ENCODE measurements at places on chromosomes 7 and 10. TPM values are rescaled to one million over a fixed set of nuclear protein-coding genes. Genes with fewer than 3 reads are reported as not detected.
A peak's percentile ranks its signal among the peaks of the same experiment; 100 is the strongest.

DNA sequence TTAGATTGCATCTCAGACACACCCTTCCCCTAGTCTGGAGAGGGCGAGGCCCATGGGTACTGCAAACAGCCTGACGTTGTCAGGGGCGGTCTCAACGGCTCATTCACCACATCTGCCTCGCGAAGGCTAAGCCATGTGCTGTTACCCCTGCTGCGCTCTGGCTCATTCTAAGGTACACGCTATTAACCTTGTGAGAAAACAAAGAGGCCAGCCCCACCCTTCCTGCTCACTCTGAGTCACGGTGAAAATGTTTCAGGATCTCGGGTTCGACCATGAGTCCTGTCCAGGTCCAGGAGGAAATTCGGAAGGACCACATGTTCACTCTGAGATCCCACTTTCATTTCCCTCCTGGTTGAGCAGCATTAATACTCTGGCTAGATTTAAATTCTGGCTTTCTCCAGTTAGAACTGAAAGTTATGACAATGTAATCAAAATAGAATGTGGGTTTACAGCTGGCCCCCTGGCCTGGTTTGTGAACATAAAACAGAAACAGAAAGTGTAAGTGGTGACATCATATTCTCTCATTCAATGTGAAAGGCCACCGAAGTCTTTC, 55.2 kb downstream of the EGFR start:
- H3K36me3 ChIP-seq: no peaks in the 10 kb centered on the region
- peak overlapping the region; percentile 88 for H3K27ac ChIP-seq
- no peak for DNase-seq
- H3K4me1 ChIP-seq: peaks cover 62% of the 10 kb centered on the region

DNA sequence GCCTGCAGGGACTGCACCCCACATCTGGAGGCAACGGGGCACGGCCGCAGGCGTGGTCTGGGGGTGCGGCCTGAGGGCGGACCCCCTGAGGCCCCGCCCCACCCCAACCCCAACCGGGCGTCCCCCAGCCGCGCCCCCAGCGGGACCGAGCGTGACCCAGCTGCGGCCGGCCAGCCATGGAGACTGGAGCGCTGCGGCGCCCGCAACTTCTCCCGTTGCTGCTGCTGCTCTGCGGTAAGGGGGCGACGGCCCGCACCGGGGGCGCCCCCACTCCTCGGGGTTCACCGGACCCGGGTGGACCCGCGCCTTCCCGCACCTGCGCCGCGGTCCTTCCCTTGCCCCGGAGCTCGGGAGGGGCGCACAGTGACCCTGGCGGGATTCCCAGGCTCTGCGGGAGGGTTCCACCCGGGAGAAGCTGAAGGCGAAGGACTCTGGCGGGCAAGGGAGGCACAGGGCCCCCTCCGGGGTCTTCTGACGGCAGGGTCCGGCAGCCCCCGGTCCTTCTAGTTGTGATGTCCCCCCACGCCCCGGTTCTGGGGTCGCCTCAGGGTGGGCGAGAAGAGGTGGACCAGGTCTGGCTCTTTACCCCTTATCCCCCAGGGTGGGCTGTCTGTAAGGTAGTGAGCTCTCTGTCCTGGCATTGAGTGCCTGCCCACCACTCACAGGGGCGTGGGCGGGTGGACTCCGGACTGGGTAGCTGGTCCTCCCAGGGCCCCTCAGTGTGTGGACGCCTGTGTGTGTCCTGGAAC, at the start of gene RAMP3:
Gene RAMP3 (plus strand): TSS at position 139 of the 749 bp plus-strand sequence. CDS start 38 bp downstream, at position 177.
- no peaks in the 10 kb centered on the region for H3K4me1 ChIP-seq
- peaks cover 60% of the 10 kb centered on the region for H3K27me3 ChIP-seq
- H3K36me3 ChIP-seq: no peaks in the 10 kb centered on the region
- no peak within 1 kb of the TSS for H3K27ac ChIP-seq
- no peak for DNase-seq

DNA sequence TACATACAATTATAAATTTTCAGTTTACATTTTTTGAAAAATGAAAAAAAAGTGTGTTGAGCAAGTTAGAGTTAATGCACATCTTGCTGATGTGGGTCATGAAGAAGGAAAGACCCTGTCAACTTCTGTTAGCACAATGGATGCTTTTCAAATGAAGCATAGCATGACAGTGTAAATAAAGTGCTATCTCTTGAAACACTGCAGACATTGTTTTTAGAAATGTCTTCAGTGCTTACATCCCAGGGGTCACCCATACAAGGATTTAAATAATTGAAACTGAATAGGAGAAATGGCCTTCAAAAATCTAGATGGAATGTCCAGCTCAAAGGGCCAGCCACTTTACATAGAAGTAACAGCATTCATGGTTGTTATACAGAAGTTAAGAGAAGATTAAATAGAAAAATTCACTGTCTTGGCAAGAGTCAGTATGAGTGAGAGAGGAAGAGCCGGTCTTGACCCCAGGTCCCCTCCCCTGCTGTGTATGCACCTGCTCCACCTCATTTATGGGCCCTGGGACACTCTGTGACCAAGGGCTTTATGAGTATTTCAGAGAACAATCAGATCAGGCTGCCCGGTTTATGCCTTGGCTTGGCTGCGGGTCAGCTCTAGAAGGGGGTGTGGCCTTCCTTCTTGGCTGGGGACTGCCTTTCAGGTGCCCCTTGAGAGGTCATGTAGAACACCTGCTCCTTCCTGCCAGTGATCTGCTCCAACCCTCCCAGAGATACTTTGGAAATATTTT, 237.7 kb upstream of the TMEM72 start:
- DNase-seq: no peak
- peaks cover 12% of the 10 kb centered on the region for H3K27me3 ChIP-seq
- no peaks in the 10 kb centered on the region for H3K36me3 ChIP-seq
- no peak overlapping the region for H3K27ac ChIP-seq

DNA sequence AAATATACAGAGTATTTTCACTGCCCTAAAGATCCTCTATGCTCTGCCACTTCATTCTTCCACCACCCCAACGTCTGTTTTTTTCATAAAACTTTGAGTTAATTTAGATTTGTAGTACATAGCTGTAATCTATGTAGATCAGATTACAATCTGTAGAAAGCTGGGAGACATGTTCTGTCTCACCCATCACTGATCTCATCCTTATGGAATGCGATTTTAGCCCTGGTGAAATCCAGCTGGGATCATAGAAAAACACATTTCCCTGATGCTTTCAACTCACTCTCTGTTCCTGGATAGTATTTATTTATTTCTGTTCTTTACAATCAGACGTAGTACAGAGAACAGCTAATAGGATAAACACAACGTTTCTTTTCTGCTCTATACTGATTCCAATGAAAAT, 521.0 kb downstream of the KIF20B start:
- no peaks in the 10 kb centered on the region for H3K27me3 ChIP-seq
- no peak overlapping the region for H3K4me3 ChIP-seq
- no peak for DNase-seq
- H3K4me1 ChIP-seq: no peaks in the 10 kb centered on the region
- H3K36me3 ChIP-seq: no peaks in the 10 kb centered on the region
- H3K27ac ChIP-seq: no peak overlapping the region

- H3K27me3 ChIP-seq: no peaks in the 10 kb centered on the region
- no peaks in the 10 kb centered on the region for H3K36me3 ChIP-seq
- peaks cover 3% of the 10 kb centered on the region for H3K4me1 ChIP-seq
Measured at GRCh38 chr7:131004371-131004770, 270.4 kb upstream of the KLF14 start.

DNA sequence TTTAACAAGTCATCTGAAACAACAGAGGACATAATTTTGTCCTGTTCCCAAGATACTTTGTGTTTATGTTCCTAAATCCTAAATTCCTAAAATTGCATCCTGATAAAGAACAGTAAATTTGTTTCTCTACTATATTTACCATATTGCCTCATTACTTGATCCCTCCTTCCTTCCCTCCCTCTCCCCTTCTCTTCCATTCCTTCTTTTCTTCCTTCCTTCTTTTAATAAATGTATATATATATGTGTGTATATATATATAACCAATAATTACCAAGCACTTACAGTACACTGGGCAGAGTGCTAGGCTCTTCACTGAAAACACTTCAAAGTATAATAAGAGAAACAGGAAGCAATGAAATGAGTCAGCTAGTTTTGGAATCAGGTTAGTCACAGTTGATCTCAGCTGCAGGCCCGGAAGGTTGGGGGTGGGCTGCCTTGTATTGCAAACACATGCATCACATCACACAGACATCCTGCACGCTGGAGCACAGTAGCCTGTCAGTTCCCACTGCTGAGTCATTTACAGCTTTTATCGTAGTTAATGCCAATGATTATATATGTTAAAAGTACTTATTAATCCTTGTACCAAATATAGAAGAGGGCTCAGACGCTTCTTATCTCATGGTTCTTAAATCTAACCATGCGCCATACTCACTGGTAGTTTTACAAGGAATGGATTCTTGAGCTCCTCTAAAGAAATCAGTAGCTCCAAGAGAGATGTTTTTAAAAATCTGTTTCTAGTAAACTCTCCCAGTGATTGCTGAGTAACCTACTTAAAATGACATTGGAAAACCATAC, 551.7 kb downstream of the GRM8 start:
- H3K36me3 ChIP-seq: no peaks in the 10 kb centered on the region
- H3K27ac ChIP-seq: no peak overlapping the region
- no peaks in the 10 kb centered on the region for H3K27me3 ChIP-seq
- peaks cover 22% of the 10 kb centered on the region for H3K4me1 ChIP-seq

- H3K4me3 ChIP-seq: no peak overlapping the region
- H3K27me3 ChIP-seq: no peaks in the 10 kb centered on the region
- no peak overlapping the region for H3K27ac ChIP-seq
- peaks cover 8% of the 10 kb centered on the region for H3K4me1 ChIP-seq
- no peak for DNase-seq
Measured at GRCh38 chr10:112672706-112673105, 225.7 kb downstream of the VTI1A start.

DNA sequence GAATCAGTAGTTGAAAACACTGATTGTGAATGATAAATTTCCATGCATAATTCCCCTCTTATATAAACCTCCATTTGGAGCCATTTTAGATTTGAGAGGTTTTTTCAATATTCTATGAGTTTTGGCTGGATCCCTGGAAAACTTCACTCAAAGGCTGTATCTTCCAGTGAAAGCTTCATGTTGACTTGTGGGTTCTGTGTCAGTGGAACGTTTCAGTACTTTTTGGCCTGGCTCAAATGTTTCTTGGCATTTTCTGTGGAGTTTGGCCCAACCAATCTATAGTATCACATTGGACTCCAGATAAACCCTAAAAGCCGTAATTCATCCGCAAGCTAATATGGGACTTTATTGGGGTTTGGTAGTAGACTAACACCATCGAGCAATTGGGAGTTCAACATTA, 172.6 kb upstream of the PRPS1L1 start:
- H3K27me3 ChIP-seq: no peaks in the 10 kb centered on the region
- H3K4me3 ChIP-seq: no peak overlapping the region
- H3K27ac ChIP-seq: no peak overlapping the region
- no peaks in the 10 kb centered on the region for H3K4me1 ChIP-seq

- peak within 1 kb of the TSS; percentile 62 for H3K4me3 ChIP-seq
- peak within 1 kb of the TSS; percentile 59 for H3K27ac ChIP-seq
- H3K36me3 ChIP-seq: no peaks in the 10 kb centered on the region
- peaks cover 97% of the 10 kb centered on the region for H3K27me3 ChIP-seq
- H3K4me1 ChIP-seq: peaks cover 19% of the 10 kb centered on the region
- no peak for DNase-seq
Measured at GRCh38 chr7:122304319-122304975, at the start of gene FEZF1. FEZF1 (minus strand) TSS chr7:122304750; CDS start chr7:122304437, 313 bp downstream.

The PLCE1 gene
- total RNA-seq: 14.1 TPM

The SNX10 gene
- 9.2 TPM for total RNA-seq

The ZNF479 gene
- total RNA-seq: not detected

The TCF7L2 gene
- 103 TPM for total RNA-seq

The NPY4R gene
- 0.71 TPM for total RNA-seq

The ZNF488 gene
- total RNA-seq: 1.0 TPM

The APBB1IP gene
- total RNA-seq: 0.24 TPM

The LSM8 gene
- 49.5 TPM for total RNA-seq
